ENCODE measurements at places on chromosomes 6 and 20. TPM values are rescaled to one million over a fixed set of nuclear protein-coding genes. Genes with fewer than 3 reads are reported as not detected.
A peak's percentile ranks its signal among the peaks of the same experiment; 100 is the strongest.

DNA sequence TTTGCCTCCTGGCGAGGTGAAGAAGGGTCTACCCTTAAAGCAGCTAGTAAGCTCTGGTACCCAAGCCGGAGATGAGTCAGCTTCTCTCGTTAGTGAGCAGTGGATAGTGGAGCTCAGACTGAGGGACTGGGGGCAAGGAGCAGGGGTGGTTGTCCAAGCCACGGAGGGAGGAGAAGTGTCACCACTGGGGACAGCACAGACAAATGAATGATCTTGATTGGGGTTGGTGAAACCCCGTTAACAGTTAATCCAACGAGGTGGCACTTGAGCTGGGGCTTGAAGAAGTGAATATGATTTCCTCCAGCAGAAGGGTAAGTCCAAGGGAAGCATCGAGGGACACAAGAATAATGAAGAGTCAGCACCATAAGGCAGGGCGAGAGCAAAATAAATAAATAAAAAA, 43.0 kb downstream of the JARID2 start:
- peak; percentile 44 for DNase-seq

Gene CST3
- 515 TPM for total RNA-seq

DNA sequence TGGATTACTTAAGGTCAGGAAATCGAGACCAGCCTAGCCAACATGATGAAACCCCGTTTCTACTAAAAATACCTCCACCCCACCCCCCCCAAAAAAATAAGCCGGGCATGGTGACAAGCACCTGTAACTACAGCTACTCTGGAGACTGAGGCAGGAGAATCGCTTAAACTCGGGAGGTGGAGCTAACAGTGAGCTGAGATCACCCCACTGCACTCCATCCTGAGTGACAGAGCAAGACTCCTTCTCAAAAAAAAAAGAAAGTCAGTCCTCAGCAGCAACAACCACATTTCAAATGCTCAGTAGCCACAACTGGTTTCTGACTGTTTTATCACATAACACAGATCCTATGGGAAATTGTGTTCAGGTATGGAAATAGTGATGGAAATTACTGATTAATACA, 135.3 kb downstream of the HFE start:
- DNase-seq: no peak

Gene LTB
- not detected for total RNA-seq

DNA sequence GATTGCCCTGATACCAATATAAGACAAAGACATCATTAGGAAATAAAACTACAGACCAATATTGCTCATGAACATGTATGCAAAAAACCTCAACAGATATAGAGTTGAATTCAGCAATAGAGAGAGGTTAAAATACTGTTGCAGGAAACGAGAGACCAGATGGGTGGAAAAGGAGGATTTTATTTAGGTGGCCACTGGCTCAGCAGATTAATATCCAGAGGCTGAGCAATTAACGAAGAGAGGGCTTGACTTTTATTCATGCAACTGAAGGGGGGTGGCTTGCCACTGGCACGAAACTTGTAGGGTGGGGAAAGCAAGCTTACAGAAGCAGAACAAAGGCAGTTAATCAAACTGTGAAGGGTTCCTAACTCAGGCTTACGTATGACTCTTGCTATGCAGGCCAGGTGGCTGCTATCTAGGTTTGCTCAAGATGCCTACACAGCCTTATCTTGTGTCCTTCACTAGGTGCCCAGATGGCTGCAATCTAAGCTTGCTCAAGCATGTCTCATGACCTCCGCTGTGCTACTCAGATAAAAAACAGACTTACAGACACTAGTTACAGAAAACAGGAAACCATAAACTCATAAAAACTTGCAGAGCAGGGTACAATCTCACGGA, 126.4 kb downstream of the MMUT start:
- DNase-seq: peak; percentile 14

Gene GABRR1
- total RNA-seq: not detected

GRCh38 chr6:21601339-21601923, 7.9 kb downstream of the SOX4 start:
- DNase-seq: no peak

GRCh38 chr6:7916959-7917358, 6.4 kb upstream of the TXNDC5 start:
- no peak for DNase-seq

DNA sequence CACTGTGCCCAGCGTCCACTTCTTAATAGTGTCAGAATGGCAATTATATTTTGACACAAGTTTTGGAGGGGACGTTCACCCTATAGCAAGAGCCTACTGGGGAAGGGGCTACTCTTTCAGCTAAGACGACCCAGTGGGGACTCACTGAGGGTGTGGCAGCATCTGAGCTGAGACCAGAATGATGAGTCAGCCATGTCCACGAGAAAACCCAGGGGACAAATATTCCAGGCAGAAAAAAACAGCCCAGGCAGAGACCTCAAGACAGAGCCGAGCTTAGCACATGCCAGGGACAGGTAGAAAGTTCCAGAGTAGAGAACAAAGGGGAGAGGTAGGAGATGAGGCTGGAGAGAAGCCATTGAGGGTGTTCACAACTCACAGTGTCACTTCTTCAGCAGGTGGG, 11.2 kb downstream of the CNBD2 start:
- DNase-seq: peak; percentile 19

DNA sequence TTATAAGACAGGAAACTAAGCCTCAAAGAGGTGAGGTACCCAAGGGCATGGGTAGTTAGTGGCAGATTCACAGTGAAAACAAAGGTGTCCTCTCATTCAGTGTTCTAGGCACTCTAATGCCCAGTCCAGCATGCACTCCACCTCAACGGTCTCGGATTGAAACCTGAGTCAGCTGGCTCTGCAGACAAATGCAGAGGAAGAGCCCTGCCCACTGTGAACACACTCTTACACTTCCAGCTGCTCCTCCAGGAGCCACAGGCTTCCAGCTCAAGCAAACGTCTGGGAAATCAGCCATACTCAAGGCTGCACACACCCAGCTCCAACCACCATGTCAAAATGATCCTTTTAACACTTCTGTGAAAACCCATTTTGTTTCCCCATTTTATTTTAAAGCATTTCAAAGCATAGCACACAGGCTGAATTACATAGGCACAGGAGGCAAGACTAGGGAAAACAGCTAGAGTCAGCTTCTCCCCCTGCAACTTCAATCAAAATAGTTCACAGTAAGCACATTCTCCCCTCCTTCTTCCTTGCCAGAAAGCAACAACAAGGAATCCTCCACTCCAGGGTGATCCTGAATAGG, 3.0 kb upstream of the IL17A start:
- DNase-seq: peak; percentile 16

Gene SH3BGRL2
- 0.59 TPM for total RNA-seq

GRCh38 chr20:31721408-31722256, 1.0 kb downstream of the BCL2L1 start:
- DNase-seq: no peak

Gene ZSCAN26
- total RNA-seq: 21.4 TPM

GRCh38 chr20:56380375-56380774, 11.6 kb downstream of the AURKA start:
- no peak for DNase-seq

GRCh38 chr6:7207720-7208119, 100.0 kb downstream of the RREB1 start:
- no peak for DNase-seq

Gene MLIP
- not detected for total RNA-seq

- no peak for DNase-seq
These were observed 123.7 kb downstream of the CCDC170 start for GRCh38 chr6:151617539-151617938.

DNA sequence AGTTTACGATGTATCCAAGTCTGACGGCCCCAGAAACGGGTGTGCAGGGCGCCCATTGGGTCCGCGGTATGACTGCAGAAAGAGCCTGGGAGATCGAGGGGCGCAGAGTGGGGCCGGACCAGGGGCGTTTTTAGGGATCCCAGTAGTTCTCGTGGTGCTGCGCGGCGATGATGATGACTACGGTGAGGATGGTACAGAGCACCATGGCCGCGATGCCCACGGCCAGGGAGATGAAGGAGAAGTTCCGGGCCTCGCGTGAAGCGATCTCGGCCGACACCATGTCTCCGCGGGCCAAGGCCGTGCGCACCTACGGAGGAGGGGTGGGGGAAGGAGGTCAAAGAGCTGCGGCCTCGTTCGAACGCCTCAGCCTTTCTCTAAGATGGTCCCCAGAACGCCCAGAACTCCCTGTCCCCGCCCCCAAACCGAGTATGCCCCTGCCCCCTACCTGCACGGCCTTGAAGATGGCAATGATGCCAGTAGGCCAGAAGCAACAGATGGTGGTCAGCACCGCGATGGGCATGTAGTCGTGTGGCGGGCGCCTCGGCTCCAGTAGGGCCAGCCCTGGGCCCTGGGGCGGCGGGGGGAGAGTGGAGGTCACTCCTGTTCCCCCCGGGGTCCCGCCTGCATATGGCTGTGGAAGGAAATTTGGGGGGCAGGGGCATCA, 2.5 kb downstream of the PRRT1 start:
- no peak for DNase-seq

Gene VSX1
- total RNA-seq: 2.8 TPM

DNA sequence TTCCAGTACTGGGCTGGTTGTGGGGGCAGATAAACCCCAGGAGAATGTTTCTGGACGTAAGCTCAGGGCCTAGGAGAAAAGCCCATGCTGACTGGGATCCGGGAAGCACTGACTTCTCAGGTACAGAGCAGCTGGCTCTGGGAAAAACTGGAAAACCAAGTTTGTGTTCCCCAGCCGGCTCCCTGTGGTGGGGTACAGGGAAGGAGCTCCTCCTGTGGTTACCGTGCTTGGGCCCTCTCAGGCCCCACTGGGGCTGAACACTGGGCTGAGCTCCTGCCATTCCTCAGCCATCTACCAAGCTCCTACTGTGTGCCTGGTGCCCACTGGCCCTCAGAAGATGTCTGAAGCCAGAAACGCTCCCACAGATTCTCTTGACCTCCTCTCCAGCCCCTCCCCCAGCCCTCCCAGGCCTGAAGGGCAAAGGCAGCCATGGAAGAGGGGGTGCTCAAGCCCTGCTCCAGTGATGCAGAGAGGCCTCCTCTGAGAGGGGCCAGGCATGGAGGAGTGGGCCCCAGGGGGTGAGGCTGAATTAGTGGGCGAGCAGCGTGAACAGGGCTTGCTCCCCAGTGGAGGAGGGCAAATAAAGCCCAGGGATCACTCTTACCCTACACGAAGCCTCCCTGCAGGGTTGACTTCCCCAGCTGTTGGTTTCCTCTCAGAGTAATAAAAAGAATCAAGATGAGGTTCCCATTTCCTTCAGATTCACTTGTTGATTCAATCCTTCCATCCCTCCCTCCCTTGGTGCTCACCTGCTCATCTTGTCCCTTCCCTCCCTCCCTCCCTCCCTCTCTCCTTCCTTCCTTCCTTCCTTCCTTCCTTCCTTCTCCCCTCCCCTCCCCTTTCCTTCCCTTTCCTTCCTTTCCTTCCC, 100.0 kb downstream of the VEGFA start:
- DNase-seq: no peak

GRCh38 chr20:51969191-51969590, 166.9 kb upstream of the SALL4 start:
- DNase-seq: no peak

Gene RBPJL
- total RNA-seq: not detected

DNA sequence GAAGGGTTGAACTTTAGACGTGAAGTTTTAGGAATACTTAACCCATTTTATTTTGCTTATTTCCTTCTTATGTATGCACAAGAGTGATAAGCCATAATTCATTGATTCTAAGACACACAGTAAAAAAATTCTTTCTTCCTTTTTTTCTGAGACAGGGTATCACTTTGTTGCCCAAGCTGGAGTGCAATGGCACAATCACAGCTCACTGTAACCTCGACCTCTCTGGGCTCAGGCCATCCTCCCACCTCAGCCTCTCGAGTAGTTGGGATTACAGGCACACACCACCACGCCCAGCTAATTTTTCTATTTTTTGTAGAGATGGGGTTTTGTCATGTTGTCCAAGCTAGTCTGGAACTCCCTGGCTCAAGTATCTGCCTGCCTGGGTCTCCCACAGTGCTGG, 116.6 kb upstream of the RNF24 start:
- no peak for DNase-seq

Gene BTN1A1
- not detected for total RNA-seq

DNA sequence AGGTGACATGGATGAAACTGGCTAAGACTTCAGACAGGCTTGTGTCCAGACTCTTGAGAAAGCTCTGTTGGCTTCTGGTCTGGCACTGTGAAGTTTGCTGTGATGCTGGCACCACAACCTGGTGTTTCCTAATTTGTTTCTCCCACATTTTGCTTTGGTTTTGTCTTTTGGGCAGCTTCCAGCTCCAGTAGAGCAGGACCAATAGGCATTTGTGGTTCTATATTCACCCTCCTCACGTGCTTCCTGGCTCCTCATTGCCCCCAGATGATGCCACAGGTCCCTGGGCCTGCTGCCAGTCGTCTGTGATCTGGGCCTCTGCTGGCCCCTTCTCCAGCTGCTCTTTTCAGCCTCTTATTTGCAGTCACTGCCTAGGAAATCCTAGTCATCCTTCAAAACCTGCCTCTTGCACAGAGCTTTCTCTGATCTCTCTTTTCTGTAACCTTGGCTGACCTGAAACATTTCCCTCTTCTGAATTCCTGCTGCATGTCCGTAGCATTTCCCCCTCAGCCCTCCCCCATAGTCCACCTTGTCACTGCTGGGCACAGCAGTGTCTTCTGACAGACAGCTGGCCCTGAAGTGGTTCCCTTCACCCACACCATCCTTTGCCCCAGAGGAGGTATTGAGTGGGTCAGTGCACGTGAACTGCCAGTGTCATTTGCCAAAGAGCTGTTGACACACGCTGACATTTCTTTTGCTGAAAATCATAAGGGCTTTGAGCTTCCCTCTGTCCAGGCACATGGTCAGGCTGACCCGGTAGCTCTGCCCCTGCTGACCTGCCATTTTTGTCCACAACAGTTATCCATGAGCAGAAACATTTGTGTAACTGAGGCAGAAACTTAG, 63.0 kb downstream of the PTPN1 start:
- peak; percentile 97 for DNase-seq

DNA sequence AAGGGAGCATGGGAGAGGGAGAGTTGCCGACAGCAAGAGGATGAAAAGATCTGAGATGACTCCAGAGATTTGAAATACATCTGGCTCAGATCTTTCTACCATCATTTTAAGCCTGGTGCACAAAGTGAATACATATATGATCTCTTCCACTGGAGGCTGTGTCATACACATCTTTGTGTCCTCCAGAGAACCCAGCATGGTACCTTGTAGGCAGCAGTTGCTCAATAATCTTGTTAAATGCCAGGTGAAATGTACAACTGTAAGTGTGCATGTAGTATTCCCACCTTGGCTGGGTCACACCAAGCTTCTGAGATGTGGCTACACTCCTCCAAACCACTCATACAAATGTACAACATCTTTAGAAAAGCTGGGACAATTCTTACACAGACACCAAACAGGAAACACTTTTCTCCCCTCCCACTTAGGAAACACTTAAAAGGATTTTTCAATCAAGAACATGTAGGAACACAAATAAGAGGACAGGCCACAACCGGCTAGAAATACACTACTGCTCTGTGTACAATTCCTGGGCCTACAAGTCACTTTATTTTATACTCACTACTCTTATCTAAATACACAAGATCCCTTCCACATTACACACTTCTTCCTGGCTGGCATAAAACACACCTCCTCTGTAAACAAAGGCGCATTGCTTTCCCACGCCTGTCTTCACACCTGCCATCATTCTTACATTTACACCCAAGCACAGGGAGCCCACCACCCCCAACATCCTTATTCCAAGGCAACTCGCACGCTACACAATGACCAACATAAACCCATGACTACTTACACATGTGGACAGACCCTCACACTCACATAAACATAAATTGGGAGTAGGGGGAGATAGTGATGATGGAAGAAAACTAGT, 3.8 kb upstream of the IER3 start:
- DNase-seq: peak; percentile 65

- no peak for DNase-seq
These were observed 593.5 kb upstream of the ARID1B start for GRCh38 chr6:156183678-156184077.

- no peak for DNase-seq
These were observed 270.4 kb upstream of the PLCB4 start for GRCh38 chr20:8798505-8798904.

- peak; percentile 80 for DNase-seq
These were observed 24.4 kb downstream of the UQCC1 start for GRCh38 chr20:35387334-35387733.

All from RPMI7951 (cell line).